ENCODE measurements at places on chromosomes 4 and X.

DNA sequence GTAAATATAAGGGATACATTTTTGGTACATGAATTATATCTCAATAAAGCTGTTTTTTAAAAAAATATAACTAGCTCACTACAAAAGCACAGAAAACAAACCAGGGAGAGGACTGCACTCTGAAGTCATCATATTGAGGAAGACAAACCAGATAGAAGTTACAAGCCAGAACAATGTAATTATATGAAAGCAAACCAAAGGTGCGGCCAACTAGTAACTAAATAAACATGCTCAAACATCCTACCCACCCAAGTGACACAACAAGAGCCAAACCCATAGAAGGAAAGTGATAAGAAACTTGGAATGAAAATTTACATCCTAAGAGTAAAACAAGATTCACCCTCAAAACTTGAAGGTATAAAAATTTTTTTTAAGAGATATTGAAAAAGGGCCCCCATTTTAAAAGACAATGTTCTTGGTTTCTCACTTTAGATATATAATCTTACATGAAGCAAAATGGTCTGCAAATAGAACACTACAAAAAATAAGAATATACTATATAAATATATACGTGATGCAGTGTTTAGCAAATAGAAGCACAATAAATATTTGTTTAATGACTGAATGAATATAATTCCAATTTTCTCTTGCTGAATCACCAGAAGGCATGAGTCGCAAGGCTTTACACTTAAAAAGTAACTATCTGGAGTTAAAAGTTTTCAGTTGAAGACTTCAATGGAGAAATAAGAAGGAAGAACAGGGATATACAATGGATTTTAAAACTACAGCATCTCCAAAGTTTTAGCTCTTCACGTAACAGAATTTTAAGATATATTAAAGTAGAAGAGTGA, 4.0 kb upstream of the SH3D19 start:
- no peak for DNase-seq

- no peak for DNase-seq
These were observed 1074.5 kb upstream of the PRKX start for GRCh38 chrX:4787971-4788370.

GRCh38 chrX:2654436-2655340, 36.4 kb upstream of the CD99 start:
- no peak for DNase-seq

DNA sequence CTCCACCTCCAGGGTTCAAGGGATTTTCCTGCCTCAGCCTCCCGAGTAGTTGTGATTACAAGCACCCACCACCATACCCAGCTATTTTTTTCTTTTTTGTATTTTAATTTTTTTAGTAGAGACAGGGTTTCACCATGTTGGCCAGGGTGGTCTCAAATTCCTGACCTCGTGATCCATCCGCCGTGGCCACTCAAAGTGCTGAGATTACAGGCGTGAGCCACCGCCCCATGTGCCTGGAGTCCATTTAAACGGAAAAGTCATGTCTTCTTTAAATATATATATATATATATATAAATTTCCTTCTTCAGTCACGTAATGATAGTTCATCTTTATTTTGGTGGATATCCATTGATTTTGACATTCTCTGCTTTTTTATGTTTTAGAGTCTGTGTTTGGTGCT, 264.0 kb upstream of the PITX2 start:
- DNase-seq, result no peak

DNA sequence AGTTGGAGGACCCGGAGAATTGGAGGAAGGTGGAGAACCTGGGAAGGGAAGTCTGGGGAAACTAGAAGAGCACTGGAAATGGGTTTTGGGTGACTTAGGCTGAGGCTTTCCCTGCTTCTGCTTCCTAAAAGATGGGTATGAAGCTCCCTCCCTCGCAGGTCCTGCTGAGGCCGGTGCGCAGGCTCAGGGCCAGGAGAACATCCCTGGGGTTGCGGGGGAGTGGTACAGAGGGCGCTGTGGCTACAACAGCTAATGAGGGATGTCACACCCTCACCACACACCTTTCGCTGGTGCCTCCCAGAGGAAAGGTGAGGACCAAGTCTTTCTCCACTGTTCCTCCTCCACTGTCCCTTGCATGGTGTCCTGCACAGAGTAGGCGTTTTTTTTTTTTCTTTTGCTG, 15.8 kb downstream of the APLN start:
- no peak for DNase-seq

DNA sequence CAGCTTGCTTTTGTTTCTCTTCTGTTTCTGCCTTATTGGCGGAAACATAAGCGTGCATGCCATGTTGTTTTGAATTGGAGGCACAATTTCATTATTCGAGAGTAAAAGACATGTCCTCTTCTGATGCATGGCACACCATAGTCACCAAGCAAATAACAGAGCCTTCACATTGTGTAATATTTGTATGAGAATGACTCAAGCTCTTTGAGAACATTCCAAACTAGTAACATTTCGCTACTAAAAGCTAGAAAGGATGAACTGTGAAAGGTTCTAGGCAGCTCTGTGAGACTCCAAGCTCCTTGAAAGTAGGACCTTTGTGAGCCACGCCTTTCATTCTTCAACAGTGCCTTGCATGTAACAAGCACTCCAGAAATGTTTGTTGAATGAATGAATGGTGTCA, 9.2 kb upstream of the ANXA3 start:
- no peak for DNase-seq

DNA sequence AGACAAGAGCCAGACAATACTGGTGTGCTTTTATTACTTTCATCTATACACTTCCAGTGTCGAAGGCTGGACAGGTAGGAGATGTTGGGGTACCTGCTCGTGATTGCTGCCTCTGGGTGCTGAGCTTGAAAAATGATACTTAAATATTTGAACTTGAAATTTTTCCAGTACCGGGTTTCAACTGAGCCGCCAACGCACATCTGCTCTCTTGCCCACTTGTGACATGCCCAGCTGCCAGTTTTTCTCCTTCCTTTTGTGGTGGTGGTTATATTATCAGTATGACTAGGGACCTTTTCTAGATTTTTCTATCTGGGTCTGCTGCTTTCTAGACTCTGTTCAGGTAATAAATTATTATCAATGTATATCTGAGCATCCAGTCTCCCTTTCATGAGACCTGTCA, 3.4 kb downstream of the OGT start:
- no peak for DNase-seq

GRCh38 chr4:187714957-187715356, 280.6 kb upstream of the ZFP42 start:
- DNase-seq, result no peak

- DNase-seq, result no peak
These were observed 138.9 kb downstream of the PTTG2 start for GRCh38 chr4:38099020-38099600.

DNA sequence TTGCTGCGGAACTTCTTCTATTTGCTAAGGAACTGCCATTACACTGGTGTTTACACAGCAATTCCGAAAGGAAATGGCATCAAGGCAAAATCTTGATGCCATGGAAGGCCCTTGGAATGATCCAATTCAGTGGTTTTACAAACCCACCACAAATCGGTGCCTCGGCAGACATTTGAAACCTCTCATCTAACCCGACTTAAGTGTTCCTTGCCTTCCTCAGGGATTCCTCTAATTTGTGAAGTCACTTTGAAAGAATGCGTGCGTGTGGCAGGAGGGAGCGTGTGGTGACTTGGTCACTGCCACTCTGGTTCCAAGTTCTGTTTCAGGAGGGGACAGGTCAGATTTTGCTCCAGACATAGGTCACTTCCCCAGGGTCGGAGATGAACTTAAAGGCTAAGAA, 4.8 kb downstream of the NOP14 start:
- no peak for DNase-seq

GRCh38 chr4:161642708-161643107, 521.1 kb downstream of the FSTL5 start:
- DNase-seq, result no peak

GRCh38 chrX:134144231-134144630, 92.8 kb upstream of the CCDC160 start:
- DNase-seq, result peak; percentile 7

GRCh38 chr4:47187608-47188007, 156.2 kb downstream of the GABRB1 start:
- DNase-seq, result no peak

DNA sequence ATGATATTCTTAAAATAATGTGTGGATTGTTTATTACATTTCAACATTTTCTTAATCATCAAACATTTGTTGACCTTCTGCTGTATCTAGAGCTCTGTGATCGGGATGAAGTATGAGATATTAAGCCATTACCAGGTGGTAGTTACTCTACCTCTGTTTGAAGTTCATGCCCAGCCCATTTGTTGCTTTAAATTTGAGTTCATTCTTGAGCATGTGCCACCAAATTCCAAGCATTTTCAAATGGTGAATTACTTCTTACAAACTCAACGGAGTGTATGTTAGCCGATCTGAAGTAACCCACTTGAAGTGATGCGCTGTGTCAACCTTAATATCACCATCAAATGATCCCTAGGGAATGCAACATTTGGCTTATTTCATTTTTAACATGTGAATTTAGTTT, 7.3 kb upstream of the DTHD1 start:
- DNase-seq, result no peak

DNA sequence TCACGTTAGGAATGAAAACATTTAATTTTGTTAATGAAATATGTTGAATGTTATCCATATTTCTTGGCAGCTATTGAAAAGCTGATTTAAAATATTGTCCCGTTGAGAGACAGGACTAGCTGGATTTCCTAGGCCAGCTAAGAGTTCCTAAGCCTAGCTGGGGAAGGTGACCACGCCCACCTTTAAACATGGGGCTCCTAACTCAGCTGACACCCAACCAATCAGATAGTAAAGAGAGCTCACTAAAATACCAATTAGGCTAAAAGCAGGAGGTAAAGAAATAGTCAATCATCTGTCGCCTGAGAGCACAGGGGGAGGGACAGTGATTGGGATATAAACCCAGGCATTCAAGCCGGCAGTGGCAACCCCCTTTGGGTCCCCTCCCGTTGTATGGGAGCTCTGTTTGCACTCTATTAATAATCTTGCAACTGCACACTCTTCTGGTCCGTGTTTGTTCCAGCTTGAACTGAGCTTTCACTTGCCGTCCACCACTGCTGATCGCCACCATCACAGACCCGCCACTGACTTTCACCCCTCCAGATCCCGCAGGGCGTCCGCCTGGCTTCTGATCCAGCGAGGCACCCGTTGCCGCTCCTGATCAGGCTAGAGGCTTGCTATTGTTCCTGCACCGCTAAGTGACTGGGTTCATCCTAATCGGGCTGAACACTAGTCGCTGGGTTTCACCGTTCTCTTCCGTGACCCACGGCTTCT, 308.9 kb downstream of the GLUD2 start:
- DNase-seq, result no peak

GRCh38 chrX:15014281-15014680, 141.1 kb downstream of the MOSPD2 start:
- peak; percentile 87 for DNase-seq

GRCh38 chr4:56995525-56995924, 16.8 kb downstream of the POLR2B start:
- DNase-seq, result peak; percentile 83

GRCh38 chr4:168593399-168593798, 96.5 kb downstream of the PALLD start:
- no peak for DNase-seq

DNA sequence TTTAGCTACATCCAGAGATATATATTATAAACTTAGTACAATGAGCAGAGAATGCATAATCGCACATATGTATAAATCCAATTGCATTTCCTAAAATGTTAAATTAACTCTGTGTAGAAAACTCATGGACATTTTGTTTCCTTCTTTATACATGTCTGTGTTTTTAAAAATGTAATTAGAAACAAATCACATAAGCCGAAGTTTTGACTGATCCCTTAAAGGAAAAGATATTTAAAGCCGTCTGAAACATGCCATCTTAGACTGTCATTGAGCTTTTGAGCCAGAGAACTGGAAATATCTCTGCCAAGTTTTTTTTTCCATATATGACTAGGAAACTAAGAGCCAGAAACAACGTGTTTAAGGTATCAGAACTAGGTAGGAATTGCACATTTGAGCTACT, 107.0 kb downstream of the ARAP2 start:
- DNase-seq, result no peak

GRCh38 chrX:118756101-118756500, 28.7 kb downstream of the IL13RA1 start:
- no peak for DNase-seq

- no peak for DNase-seq
These were observed 48.0 kb upstream of the TMEM164 start for GRCh38 chrX:109954955-109955354.

DNA sequence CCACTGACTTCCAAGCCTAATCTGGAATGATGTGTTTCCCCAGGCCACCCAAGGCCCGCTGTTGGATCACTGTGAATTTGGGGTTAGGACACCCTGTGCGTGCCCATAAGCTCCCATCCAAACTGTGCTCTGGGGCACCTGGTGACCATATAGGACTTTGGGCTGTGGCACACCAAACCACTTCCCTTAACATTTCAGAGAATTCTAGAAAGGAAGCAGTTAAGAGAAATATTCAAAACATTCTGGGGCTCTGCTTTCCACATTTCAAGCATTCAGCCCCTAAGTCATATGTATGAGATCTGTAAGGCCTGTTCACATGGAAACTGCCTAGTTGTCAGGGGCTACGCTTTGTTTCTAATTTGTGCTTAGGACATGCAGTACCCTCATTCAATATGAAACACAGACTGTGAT, 14.4 kb downstream of the VGLL1 start:
- DNase-seq, result no peak

DNA sequence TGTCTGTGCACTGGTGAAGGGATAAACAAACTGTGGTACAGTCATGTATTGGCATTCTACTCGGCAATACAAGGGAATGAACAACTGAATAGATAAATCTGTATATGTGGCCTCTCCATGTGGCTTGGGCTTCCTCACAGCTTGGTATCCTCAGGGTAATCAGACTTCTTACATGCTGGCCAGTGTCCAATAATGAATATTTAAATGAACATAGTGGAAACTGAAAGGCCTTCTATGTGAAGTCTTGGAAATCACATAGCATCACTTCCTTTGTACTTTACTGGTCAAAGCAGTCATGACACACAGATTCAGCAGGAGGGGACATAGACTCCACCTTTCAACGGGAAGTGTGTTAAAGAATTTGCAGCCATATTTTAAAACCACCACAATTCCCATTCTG, 33.4 kb upstream of the GPR101 start:
- DNase-seq, result no peak

DNA sequence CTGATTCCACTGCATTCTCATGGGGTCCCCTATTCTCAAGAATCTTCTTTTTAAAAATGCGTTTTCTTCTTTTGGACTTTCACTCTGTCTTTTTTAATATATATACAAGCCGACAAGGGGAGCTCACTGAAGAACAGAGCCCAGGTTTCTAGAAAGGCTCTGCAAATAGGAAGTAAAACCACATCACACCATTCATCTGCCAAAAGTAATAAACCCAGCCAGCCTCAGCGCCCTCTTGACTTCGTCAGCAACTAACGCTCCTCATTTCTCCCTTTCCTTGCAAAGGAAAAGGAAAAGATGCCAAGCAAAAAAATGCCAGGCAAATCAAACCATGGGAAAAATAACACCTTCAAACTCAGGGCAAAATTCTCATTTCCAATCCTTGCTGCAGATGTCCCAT, 136.4 kb downstream of the HHIP start:
- DNase-seq, result no peak
